ENCODE measurements at places on chromosomes 3 and 15.

- peaks cover 69% of the 10 kb centered on the region for H3K27me3 ChIP-seq
- H3K4me3 ChIP-seq = no peak overlapping the region
- DNase-seq = no peak
- H3K36me3 ChIP-seq = no peaks in the 10 kb centered on the region
Measured at GRCh38 chr3:133369068-133369440, 30.8 kb upstream of the BFSP2 start.

DNA sequence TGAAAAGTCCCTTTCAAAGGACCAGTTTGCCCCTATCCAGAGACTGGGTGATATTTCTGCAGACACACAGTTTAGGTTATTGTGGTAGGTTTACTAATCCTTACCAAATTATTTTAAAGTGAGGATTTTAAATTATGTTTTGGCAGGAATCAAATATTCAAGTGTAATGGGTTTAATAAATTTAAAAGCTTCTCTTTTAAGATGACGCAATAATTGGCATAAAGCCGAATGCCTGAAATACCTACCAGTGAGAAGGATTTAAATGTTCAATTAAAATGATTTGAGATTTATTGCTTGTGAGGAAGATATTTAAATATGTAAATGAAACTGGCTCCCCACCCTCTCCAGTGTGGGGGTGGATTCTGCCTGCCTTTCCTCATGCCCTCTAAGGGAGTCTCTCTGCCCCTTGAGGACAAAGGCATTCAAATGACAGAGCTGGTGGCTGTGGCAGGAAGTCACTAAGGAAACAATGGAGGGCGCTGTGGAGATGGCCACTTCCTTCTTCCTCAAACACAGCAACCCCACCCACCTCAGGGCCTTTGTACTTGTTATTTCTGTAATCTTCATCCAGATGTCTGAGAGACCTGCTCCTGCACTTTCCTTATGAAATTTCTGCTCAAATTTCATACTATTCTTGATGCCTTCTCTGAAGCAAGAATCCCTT, 131.7 kb downstream of the TNIK start:
- no peak overlapping the region for H3K4me3 ChIP-seq
- no peaks in the 10 kb centered on the region for H3K27me3 ChIP-seq
- H3K4me1 ChIP-seq = peaks cover 34% of the 10 kb centered on the region
- no peaks in the 10 kb centered on the region for H3K36me3 ChIP-seq
- DNase-seq = peak; percentile 57
- H3K27ac ChIP-seq = no peak overlapping the region

DNA sequence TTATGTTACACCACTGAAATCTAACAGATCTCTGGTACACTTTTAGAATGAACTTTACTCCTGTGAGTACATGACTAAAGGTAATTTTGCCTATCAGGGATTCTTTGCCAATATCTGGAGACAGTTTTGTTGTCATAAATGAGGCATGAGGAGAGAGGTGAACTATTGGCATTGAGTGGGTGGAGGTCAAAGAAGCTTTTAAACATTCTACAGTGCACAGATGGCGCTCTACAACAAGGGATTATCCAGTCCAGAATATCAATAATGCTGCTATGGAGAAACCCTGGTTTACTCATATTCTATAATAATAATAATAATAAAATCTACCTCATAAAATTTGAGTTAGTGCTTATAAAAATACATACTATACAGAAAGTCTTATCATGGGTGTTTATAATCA, 702.3 kb downstream of the SI start:
- no peaks in the 10 kb centered on the region for H3K27me3 ChIP-seq
- no peaks in the 10 kb centered on the region for H3K4me1 ChIP-seq
- no peak for DNase-seq
- H3K4me3 ChIP-seq = no peak overlapping the region
- no peak overlapping the region for H3K27ac ChIP-seq
- no peaks in the 10 kb centered on the region for H3K36me3 ChIP-seq

GRCh38 chr15:85867250-85867649, 72.5 kb upstream of the KLHL25 start:
- no peaks in the 10 kb centered on the region for H3K4me1 ChIP-seq
- H3K27ac ChIP-seq = no peak overlapping the region
- H3K36me3 ChIP-seq = no peaks in the 10 kb centered on the region
- H3K27me3 ChIP-seq = peaks cover 88% of the 10 kb centered on the region
- DNase-seq = no peak

Measured in PC-9 (cell line).